Pons (tissue), 1 donor: ENCODE measurements at places on chromosomes 5 and 9.
A peak's percentile ranks its signal among the peaks of the same experiment; 100 is the strongest.

DNA sequence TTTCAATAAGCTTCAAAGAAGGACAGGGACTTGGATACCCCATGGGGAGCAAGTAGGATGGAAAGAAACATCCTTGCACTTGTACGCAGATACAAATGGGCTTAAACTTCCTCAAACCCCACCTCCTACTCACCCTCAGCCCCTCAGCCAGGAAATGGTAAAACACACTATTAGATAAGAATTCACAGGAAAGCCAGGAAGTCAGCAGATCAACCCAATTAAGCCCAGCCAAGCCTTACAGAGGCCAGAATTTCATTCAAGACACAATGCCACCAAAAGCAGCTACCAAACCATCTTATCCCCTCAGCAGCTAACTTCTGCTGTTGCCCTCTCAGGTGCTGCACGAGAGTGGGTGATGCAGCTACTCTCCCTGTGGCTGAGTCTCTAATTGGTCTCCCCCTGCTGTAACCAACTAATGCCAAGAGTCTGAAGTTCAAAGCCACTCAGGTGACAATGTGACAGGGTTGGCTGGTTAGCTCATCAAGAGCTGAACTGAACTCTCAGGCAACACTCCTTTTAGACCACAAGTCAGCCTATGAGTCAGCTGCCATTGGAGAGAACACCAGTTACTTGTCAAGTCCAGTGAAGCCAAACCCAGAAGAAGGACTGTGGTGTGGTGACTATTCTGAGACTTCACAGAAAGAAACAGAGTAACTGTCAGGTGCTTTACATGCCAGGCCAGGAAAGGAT lies 201.9 kb downstream of the ZNF608 start:
- DNase-seq = no peak

DNA sequence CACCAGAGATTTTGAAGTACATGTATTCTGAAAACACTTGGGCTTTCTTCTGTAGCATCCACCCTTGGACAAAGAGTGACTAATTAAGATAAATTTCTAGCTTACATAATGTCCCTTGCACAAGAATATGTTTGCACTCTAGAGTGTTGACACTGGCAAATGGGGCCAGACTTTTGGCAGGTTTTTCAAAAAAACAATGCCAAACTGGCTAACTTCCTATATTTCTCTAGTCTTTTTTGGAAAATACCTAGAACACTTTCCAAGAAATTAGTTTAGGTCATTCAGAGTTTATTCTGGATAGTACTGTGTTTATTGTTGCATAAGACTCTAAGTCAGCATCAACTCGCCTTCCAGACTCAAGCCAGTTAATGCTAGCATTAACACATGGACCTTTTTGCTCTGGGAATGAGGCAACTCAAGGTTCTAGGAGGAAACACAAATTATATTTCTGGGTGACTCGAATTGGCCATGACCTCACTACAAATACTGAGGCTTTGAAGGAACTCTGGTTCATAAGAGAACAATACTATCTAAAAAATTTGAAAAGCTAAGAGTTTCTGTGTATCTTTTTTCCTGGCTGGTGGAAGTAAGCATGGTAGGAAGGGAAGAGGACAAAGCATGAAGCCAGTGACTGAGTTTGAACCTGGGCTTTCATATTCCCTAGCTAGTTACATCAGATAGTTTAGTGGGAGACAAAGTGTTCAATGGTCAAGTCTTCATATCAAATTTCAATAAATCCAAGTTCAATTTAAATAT lies 101.6 kb downstream of the NREP start:
- peak; percentile 17 for DNase-seq

DNA sequence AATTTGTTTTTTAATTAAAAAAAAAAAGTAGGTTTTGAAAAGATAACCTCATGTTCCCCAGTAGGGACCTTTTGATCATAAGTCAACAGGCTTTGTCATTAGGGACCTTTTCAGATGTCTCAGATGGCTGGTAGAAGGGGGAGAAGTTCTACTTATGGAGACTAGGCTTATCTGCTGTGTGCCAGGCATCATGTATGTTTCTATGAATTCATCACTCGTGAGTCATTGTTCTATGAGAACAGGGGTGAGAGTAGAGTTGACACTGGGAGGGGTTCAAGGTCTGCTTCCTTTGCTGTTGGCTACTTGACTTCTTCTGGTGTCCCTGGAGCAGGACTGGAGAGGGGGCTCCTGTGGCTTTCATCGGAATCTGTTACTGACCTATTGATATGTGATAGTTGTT lies 138.8 kb downstream of the KDM4C start:
- DNase-seq = no peak

- DNase-seq = no peak
These were observed 2.6 kb downstream of the VLDLR start for GRCh38 chr9:2624051-2624682.

- DNase-seq = no peak
These were observed 155.1 kb upstream of the NR4A3 start for GRCh38 chr9:99666571-99666970.

DNA sequence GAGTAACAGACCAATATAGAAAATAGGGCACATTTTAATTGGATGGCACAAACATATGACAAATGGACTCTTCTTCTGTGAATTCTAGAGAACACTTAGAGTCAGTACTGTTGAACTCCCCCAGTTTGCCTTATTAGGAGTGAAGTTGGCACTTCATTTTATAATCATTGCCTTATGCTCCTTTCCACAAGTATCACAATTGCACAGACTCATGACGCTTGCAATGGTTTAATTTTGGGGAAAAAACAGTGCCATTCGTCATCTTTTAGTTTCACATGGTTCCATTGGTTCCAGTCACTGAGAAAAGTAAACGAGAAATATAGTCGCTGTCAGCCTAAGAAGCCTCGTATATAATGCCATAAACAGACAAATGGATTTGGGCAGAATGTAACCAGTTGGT lies 71.2 kb downstream of the LURAP1L start:
- DNase-seq = no peak

- no peak for DNase-seq
These were observed 116.7 kb downstream of the WDR70 start for GRCh38 chr5:37495668-37496347.

DNA sequence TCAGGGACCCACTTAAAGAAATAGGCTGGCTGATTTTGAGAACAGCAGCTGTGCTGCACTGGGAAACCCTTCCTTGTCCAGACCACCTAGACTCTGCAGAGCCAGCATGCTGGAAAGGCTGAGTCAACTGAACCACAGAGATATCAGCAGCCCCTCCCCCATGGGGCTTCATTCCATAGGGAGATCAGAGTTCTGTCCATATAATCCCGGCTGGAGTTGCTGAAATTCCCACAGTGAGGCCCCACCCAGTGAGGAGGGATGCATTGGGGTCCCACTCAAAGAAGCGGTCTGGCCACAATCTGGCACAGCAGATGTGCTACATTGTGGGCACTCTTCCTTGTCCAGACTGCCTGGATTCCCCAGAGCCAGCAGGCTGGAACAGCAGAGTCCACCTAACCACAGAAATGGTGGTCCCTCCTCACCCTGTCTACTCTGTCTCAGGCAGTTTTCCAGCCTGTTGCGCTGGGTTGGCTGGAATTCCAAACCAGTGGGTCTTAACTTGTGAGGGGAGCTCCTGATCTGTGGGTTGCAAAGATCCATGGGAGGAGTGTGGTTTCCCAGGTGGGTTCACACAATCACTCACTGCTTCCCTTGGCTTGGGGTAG lies 127.1 kb downstream of the RNF180 start:
- no peak for DNase-seq

GRCh38 chr5:138867011-138867410 lies 8.1 kb downstream of the LRRTM2 start:
- DNase-seq = no peak

DNA sequence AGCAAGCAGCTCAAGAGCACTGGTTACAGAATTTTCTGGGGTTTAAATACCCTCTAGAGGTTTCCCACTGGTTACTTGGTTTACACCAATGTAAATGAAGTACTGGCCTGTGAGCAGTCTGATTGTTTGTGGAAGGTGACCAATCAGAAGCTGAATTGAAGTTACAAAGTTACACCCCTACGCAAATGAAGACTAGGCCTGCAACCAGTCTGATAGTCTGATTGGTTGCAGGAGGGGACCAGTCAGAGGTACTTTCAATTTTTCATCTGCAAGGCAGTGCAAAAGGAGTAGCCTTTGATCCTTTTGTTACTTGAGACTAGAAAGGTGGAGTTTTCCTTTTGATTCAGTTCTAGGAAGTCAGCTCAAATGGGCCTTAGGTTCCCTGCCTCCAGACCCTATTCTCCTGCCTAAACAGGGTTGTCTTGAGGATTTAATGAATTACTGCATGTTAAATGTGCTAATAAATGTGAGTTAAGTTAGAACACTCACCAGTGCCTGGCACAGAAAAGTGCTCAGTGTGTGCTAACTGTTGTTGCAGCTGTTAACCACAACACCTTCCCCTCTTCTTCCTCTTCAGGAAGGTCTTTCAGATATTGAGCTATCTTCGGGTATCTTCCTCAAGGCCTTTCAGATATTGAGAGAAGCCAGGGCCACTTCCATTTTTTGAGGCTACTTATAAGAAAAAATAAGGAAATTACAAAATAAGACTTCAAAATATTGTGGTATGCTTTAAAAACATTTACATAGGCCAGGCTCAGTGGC lies 32.1 kb upstream of the CLINT1 start:
- no peak for DNase-seq

GRCh38 chr9:3246241-3246640 lies 279.6 kb downstream of the RFX3 start:
- no peak for DNase-seq

GRCh38 chr9:112050544-112051475 lies 124.3 kb downstream of the SUSD1 start:
- DNase-seq = no peak

DNA sequence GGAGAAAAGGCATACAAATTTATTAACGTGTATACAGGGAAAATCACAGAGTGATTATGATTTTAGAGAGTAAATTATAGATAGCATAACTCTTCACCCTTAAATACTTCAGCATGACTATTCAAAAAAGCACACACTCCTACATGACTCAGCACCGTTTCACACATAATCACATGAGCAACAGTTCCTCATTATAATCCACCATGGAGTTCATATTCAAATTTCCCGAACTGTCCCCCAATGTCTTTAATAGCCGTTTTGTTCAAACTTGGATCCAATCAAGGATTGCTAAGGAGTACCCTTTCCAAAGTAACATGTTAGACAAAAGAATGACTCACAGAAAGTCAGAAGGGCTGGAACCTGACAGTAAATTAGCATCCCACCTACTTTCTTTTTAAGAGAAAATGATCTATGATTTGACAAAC lies 32.1 kb downstream of the RAPGEF1 start:
- no peak for DNase-seq

GRCh38 chr5:40276426-40277102 lies 403.2 kb upstream of the PTGER4 start:
- no peak for DNase-seq

DNA sequence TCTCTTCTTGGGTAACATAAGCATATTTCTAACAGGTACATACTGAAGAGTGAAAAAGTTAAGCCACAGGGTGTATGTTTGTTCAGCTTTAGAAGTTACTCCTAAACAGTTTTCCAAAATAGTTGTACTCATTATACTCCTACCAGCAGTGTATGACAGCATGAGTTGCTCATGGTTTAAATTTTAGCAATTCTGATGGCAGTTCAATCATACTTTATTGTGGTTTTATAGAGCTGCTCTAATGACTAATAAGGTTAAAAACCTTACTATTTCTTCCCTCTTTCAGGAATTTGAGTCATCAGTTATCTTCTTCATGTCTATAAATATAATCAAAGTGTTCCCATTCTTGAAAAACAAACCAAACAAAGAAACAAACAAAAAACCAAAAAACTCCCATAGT lies 81.5 kb downstream of the CAAP1 start:
- DNase-seq = no peak

- no peak for DNase-seq
These were observed 28.3 kb downstream of the MARCHF6 start for GRCh38 chr5:10381803-10382202.

GRCh38 chr9:93376411-93376810 lies 75.1 kb upstream of the FAM120A start:
- DNase-seq = no peak

GRCh38 chr9:128495804-128496417 lies 8.6 kb upstream of the GLE1 start:
- DNase-seq = no peak

GRCh38 chr5:6758706-6759105 lies 45.5 kb downstream of the TENT4A start:
- DNase-seq = no peak

DNA sequence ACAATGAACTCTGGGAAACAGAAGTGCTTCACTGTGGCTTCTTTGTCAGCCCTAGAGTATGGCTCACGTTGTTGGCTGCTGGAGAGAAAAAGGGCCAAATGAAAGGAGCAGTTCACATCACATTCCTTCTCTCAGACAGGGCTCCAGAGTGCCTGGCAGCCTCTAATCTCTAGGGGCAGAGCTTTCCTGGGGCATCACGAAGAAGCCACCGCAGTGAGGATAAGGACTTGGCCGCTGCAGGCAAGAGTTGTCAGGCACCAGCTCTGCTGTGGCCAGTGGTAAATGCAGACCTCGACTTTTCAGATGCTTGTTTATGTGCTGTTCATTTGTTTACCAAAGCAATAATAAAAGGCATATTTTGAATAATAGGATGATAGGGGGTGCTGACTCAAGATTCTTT lies 227.2 kb downstream of the ICE1 start:
- no peak for DNase-seq

- DNase-seq = peak; percentile 84
These were observed 29.0 kb downstream of the PTGES2 start for GRCh38 chr9:128098297-128099230.

DNA sequence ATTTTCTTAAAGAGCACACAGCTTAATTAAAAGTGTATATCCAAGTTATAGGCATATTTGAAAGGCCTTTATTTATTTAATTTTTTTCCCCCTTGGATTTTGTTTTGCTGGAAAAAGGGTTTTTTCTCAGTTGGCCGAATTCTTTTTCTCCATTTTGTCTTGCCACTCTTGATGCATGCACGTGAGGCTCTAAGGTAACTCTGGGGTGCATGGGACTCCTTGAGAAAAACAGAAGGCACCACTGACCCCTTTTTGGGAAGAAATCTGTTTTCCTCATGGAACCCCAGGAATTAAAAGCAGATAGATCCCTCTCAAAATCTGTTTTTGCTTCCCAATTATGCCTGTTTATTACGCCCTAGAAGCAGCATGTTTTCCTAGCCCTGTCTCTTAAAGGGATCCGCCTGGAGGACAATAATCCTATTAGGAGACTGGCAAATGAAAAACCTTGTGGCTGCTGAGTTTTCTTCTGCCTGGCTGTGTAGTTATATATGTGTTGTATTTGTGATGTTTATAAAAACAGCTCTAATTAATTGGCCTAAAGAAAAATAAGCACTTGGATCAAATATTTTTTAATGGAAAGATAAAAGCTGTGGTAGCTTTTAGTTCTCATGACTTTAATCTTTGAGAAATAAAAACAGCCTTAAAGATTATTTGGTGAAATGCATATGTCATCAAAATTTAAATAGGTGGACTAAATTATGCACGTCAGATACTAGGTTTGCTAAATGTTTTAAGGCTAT lies 435.1 kb upstream of the CDH9 start:
- no peak for DNase-seq

- DNase-seq = no peak
These were observed 58.3 kb downstream of the SVEP1 start for GRCh38 chr9:110521206-110521605.

GRCh38 chr5:159018855-159019254 lies 80.9 kb downstream of the EBF1 start:
- no peak for DNase-seq
